ENCODE measurements at places on chromosomes 11 and 22.

GRCh38 chr11:94975599-94975998 lies 2.1 kb downstream of the KDM4D start:
- no peak for DNase-seq

GRCh38 chr11:4551346-4551979 lies 6.5 kb downstream of the OR52M1 start:
- DNase-seq = no peak

DNA sequence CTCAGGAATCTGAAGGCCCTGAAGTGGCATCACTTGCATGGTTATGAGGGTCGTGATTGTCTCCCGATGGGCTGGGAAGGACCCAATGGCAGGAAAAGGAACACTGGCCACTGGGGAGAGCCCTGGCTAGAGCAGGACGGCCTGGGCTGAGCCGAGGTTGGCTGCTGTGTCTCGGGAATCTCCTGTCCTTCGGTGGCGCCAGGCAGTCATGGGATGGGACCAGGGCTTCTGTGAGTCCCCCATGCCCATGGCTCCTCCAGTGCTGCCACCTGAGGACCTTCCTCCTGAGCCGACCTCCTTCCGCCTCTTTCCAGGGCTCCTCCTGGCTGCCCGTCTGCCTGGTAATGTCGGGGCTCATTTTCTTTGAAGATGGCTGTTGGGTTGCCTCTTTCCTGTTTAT lies 1394.0 kb downstream of the BRD1 start:
- DNase-seq = no peak

- no peak for DNase-seq
Measured at GRCh38 chr11:132859306-132859705, 673.0 kb downstream of the OPCML start.

- no peak for DNase-seq
Measured at GRCh38 chr11:130908061-130908460, 8.2 kb downstream of the SNX19 start.

DNA sequence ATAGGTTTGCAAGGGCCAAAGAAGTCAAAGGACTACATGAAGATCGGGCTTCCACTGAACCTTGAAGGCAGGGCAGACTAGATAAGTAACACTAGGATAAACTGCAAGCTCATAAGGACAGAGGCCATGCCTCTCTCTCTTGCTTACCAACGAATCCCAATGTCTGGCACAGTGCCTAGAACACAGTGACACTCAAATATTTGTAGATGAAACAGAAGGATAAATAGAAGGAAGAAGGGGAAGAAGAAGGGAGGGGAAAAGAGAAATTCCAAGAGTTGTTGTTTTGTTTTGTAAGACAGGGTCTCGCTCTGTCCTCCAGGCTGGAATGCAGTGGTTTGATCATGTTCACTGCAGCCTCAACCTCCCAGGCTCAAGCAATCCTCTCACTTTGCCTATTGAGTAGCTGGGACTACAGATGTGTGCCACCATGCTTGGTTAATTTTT lies 26.9 kb downstream of the SIK3 start:
- no peak for DNase-seq
